ENCODE measurements at places on chromosomes 3 and 15.
A peak's percentile ranks its signal among the peaks of the same experiment; 100 is the strongest.

- peak; percentile 92 for DNase-seq
Observed at GRCh38 chr15:84911879-84912660, 27.6 kb downstream of the SLC28A1 start.

- DNase-seq, result no peak
Observed at GRCh38 chr15:69916169-69916785, 181.4 kb downstream of the TLE3 start.

DNA sequence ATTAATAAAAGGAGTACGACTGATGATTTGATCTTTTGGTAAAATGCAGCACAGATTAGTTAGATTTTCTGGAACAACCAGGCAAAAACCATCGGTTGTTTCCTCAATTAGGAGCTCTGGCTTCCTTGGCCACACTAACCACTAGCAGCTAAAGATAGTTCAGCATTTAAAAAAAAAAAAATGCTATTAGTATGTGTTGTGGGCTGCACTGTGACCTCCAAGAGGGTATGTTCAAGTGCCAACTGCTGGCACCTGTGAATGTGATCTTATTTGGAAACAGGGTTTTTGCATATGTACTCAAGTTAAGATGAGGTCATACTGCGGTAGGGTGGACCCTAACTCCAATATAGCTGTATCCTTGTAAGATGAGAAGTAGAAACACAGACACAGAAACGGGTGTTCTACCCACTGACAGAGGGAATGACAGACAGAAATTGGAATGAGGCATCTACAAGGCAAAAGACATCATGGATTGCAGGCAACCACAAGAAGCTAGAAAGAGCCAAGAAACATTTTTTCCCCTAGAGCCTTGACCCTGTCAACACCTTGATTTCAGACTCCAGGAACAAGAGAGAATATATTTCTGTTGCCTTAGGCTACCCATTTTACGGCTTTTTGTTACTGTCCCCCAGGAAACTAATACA is 534.6 kb upstream of the ROBO2 start:
- no peak for DNase-seq

DNA sequence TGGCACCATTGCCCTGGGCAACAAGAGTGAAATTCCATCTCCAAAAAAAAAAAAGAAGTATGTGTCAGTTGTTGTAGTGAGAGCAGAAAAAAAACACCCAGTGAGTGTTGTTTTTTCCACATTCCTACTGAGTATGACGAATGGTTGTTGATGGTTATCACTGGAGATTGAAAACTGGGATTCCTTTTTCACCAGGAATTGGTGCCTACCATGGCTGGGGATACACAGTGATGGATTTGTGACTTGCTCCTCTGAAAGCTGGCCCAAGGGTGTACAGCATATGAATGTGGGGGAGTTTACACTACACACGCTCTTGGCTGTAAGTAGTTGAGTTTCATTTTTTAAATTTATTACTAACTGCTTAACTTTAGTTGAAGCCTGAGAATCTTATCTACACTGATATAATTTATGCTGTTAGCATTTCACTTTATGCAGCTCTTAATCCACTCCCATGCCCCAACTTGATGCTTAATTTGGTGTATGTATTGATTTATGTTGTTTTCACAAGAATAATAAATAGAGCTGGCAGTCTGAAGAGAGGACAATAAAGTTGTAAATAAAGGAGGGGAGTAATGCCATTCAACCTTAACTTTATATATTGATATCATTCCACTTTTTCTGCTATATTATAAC is 56.0 kb upstream of the MME start:
- peak; percentile 30 for DNase-seq

DNA sequence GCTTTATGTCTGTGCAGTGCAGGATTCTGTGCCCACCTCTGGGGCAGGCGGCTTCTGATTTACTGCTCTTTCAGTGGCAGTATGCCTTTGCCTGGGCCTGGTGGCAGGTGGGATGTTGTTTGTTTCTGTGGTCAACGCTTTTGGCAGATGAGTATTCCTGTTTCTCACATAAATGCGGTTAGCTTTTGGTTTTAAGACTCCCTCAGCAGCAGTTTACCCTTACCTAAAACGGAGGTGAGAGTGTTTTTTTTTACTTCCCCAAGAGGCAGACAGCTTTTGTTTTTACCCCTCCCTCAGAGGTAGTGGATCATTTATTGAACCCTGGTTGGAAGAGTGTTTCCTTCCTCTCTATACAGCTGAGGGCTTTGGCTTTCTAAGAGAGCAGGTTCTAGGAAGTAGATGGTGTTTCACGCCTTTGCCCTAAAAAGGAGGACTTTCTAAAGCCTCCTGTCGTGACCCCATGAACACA is 134.1 kb upstream of the PLSCR5 start:
- no peak for DNase-seq

GRCh38 chr15:83613714-83614113 is 40.2 kb upstream of the ADAMTSL3 start:
- no peak for DNase-seq

DNA sequence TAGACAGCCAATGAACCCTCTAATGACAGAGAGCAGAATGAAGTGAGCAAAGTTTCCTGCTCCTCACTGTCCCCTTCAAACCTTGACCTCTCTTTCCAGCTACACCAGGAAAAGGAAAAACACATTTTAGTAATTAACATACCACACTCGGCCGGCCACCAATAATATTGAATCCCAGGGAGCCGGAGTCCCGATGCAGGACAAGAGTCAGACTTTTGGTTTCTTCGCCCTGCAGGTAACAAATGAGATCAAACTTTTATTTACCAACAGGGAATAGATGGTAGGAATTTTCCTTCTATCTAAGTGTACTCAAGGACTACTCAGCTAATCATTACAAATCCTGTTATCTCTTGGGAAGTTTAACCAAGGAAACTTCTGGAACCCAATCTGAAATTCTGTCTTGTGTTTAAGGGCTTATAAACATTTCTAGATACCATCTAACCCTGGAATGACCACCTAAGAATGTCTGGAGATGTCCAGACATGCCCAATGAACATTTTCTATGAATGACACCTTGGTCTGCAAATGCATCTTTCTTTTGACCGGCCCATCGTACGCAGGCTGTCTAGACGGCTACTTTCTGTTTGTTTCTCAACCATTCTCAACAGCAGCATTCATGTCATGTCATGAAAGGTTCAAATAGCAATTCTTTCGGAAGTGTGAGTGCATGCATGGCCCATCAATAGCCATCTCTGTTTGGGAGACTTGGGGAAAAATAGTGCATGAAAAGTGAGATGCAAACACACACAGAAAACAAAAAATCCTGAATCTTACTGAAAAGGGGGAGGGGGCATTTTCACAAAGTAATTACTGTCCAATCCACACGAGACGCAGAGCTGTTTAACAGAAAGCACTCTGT is 16.1 kb downstream of the PDZRN3 start:
- no peak for DNase-seq

DNA sequence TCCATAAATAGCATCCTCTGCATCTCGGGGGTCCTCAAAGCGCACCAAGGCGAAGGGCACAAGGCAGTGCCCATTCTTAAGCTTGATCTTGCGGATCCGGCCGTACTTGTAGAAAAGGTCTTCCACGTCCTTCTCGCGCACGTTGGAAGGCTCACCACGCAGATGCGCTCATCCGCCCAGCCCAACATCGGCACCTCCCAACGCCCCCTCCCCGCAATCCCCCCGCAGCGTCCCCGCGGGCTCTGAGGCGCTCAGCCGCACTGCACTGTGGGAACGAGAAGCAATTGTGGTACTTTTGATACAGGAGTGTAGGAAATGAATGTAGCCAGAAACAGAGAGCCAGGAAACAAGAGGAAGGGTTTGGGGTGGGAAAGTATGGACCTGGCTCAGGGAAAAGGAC is 17.5 kb downstream of the AP3B2 start:
- no peak for DNase-seq

DNA sequence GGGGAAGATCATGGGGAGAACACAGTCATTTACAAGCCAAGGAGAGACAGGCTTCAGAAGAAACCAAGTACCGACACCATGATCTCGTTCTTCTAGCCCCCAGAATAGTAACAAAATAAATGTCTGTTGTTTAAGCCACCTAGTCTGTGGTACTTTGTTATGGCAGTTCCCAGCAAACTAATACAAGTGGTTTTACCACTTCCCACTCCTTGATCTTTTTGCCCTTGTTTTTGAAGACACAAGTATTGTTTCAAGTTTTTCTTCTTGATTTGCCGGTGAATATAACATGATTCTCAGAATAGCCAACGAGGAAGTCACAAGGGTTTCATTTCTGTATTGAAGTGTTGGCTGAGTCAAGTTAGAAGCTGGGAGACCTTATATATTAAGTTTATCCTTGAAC is 220.3 kb downstream of the SOX2 start:
- DNase-seq, result no peak

GRCh38 chr3:133277813-133278212 is 122.0 kb upstream of the BFSP2 start:
- DNase-seq, result no peak

- peak; percentile 98 for DNase-seq
Observed at GRCh38 chr3:150469031-150469930, 61.2 kb downstream of the TSC22D2 start.
